ENCODE measurements at places on chromosomes 7 and 10. TPM values are rescaled to one million over a fixed set of nuclear protein-coding genes. Genes with fewer than 3 reads are reported as not detected.

Gene PGAM2
- polyA plus RNA-seq, result 0.86 TPM

Gene ADAMTS14
- polyA plus RNA-seq, result 2.0 TPM

Gene ATG9B
- polyA plus RNA-seq, result 2.3 TPM

Gene SEMA3C
- polyA plus RNA-seq, result 29.2 TPM

Gene NUTM2E
- polyA plus RNA-seq, result 0.51 TPM

Gene NME8
- polyA plus RNA-seq, result not detected

Gene GPR15LG
- polyA plus RNA-seq, result 0.17 TPM

Gene CHAT
- not detected for polyA plus RNA-seq

DNA sequence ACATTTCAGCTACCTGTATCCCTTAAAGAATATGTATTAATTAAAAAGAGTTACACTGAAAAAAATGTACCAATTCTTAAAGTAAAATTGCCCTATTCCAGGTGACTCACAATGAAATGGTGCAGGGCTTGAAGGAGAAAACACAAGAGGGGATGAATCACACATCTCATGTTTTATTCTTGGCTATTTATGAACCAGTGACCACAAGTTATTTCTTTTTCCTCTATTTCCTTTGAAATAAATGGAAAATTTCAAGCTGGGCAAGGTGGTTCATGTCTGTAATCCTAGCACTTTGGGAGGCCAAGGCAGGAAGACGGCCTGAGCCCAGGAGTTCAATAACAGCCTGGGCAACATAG is 106.8 kb downstream of the UBE2H start:
- DNase-seq, result no peak

DNA sequence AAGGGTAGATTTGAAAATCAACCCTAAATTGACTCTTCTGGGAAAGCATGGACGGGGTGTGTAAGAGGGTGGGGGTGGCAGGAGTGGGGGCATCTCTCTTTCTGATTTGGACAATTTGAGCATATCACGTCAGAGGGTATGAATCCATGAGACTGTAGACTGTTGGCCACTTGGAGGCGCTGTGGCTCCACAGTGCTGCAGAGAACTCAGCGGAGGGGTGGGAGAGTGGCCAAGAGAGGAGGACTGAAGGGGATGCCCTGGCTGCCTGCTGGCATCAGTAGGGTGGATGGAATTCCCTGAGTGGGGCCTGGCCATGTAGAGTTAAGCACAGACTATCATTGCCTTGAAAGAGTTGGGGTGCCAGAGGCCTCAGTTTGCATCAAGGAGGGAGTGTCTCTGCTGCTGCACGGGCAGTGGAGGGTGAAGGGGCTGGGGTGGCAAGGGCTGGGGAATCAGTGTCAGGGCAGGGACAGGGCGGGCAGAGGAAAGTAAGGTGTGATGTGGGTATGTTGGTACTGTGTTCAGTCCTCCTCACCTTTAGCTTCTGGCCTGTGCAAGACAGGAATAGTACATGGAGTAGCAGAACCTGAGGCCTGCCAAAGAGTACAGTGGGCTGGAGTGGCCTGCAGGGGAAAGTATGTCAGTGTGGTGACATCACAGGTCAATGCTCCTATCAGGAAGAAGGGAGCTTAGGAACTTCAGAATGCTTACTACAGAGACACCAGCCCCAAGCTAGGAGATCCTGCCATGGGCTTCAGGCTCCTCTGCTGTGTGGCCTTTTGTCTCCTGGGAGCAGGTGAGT is 133.5 kb upstream of the PRSS58 start:
- DNase-seq, result no peak

DNA sequence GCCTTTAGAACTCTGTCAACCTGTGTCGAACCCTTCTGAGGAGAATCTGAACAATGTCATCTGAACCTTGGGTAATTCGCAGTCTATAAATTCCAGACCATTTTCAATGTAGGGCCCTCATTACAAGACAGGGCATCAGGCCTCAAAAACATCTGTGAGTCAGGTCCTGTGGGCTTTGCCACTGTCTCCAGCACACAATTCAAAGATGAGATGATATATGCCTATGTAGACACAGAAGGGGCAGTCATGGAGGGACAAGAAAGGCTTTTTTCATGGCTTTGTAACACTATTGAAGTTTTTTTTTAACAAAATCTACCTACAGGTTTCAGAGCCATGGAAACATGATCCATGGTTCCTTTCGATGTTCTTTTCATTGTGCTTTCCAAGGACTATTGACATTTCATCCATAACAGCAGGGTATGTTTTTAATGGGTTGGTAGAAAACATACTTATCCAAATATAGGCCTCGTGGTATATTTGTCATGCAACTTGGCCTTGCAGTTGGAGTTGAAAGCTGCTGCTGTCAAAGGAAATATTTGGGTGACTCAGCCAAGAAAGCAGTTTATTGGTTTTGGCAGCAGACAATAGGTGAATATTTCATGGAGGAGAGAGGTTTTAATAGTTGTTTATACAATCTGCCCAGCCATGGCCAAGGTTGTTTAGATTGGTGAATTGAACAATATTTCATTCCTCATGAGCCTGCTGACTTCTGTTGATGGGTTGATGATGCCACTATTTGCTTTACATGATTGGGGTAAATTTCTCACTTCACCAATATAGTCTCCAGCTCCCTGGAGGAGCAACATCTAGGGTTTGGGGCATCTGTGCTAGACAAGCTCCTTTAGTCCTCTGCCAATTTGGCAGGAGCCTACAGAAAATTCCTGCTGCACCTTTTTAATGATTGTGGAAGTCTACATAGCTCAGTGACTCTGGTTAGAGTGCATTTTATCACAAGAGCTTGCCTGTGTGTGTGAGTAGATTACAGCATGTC is 158.4 kb upstream of the TMEM72 start:
- no peak for DNase-seq

DNA sequence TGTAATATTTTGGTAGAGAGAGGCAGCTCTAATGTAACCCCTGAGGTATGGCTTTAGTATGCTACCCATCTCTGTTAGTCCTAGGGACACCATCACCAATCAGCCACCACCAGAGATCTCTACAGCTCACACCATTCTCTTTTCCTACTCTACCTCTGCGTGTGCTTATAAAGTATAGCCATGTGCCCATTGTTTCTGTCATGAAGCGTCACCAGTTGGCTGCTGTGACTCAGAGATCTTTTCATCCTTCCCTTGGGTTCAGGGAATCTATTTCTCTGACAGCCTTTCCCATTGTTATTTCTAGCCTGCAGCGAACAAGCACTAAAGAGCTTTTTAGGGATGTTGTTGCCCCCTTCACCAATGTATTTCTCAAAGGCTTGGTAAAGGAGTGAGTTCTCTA is 103.3 kb downstream of the TPST1 start:
- DNase-seq, result no peak

- no peak for DNase-seq
These were observed 2.1 kb downstream of the ABI1 start for GRCh38 chr10:26858707-26859034.

GRCh38 chr10:120600871-120601649 is 144.0 kb downstream of the PLPP4 start:
- DNase-seq, result no peak

- DNase-seq, result no peak
These were observed 96.9 kb upstream of the GATA3 start for GRCh38 chr10:7957591-7957990.

- no peak for DNase-seq
These were observed 319.8 kb downstream of the ADARB2 start for GRCh38 chr10:1417574-1417973.

- peak; percentile 20 for DNase-seq
These were observed 95.2 kb downstream of the PRTFDC1 start for GRCh38 chr10:24857031-24857725.

- no peak for DNase-seq
These were observed 190.1 kb downstream of the PRPF18 start for GRCh38 chr10:13776861-13777311.

- DNase-seq, result no peak
These were observed 25.9 kb downstream of the CYP17A1 start for GRCh38 chr10:102811346-102811745.

DNA sequence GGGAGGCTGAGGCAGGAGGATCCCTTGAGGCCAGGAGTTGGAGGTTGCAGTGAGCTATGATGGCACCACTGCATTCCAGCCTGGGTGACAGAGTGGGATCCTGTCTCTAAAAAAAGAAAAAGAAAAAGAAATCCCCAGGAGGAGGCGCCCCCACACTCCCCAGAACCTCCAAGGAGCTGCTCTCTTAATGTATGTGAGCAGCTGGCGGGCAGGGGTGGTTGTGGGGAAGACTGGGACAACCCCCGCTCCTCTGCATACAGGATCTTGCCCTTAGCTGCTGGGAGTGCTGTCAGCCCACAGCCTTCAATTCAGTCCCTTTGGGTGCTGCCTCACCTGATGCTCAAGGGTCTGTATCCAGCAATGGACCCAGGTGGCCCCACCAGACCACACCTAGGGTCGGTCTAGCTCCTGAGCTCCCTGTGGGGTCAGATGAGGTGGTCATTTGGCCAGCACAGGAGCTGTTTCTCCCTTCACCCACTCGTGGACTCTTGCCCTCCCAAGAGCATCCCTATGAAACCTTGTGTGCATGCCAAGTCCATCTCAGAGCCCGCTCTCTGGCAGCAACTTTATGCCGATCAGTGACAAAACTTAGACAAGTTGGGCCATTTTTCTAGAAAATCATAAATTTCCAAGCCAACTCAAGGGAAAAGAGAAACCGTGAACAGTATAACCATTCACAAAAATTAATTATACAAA is 97.5 kb downstream of the CREM start:
- DNase-seq, result no peak

- no peak for DNase-seq
These were observed 106.8 kb downstream of the MAD1L1 start for GRCh38 chr7:2125931-2126330.

GRCh38 chr10:86648704-86649427 is 5.5 kb upstream of the OPN4 start:
- no peak for DNase-seq

Data from renal cortex interstitium (tissue), 15 donors.